ENCODE measurements at places on chromosomes 12 and 14.
A peak's percentile ranks its signal among the peaks of the same experiment; 100 is the strongest.

- DNase-seq, result no peak
These were observed 431.2 kb upstream of the FBXO33 start for GRCh38 chr14:39863441-39863840.

DNA sequence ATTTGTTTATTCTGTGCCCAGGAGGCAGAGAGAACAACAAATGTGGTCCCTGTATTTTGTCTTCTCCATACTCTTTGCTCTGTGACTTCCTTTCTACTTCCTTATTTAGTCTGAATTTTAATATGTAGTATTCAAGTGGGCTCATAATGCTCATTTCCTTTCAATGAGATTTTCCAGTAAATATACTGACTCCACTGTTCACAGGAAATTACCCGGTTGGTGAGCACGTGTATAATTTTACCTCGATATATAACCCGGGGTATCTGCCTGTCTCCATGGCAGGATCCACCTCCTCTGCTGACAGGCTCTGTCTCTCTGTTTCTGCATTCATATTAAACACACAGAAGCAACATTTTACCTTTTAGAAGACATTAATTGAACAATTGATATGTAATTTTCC, 166.0 kb downstream of the SLC38A4 start:
- peak; percentile 35 for DNase-seq

- no peak for DNase-seq
These were observed 41.9 kb downstream of the DCP1B start for GRCh38 chr12:1962051-1963020.

DNA sequence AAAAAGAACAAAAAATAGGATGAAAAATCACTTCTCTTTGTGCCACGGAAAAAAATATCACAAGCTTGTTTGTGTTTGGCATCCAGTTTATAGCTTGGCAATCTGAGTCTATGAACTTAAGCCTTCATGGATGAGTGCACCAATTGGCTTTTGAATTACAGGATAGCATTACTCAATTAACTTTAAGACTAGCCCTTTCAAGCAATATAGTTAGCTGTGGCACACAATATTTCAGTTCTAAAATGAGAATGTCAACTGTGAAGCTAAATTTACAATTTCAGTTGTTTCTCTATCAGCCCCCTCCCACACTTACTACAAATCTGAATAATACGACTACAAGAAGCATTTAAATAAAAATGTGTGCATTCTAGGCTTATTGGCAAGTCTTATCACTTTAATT, 8.3 kb downstream of the RERG start:
- DNase-seq, result peak; percentile 32

- no peak for DNase-seq
These were observed 8.7 kb upstream of the MEG3 start for GRCh38 chr14:100816950-100817901.

GRCh38 chr12:92503029-92503931, 199.5 kb upstream of the PLEKHG7 start:
- no peak for DNase-seq

- no peak for DNase-seq
These were observed 31.6 kb downstream of the CCDC85C start for GRCh38 chr14:99572173-99572999.

- DNase-seq, result no peak
These were observed 128.7 kb downstream of the CPNE8 start for GRCh38 chr12:38776647-38777046.

DNA sequence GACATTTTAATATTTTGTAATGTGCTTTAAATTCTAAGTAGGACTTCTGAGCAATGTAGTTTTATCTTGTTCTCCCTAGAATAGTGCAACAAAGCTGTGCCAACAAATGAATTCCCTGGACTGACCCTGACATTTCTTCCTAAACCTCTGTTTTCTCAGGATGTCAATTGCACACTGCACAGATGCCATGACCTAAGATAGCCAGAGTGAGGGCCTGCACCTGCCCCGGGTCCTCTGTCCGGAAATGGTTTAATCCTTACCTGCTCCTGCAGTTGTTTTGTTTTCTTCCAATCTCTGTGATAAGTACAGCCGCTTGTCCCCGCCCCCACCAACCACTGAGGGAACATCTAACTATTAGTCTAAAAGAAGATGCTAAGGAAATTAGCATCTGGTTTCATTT, 831.5 kb downstream of the GALC start:
- no peak for DNase-seq

GRCh38 chr14:59711080-59711479, 134.5 kb upstream of the CCDC175 start:
- no peak for DNase-seq

DNA sequence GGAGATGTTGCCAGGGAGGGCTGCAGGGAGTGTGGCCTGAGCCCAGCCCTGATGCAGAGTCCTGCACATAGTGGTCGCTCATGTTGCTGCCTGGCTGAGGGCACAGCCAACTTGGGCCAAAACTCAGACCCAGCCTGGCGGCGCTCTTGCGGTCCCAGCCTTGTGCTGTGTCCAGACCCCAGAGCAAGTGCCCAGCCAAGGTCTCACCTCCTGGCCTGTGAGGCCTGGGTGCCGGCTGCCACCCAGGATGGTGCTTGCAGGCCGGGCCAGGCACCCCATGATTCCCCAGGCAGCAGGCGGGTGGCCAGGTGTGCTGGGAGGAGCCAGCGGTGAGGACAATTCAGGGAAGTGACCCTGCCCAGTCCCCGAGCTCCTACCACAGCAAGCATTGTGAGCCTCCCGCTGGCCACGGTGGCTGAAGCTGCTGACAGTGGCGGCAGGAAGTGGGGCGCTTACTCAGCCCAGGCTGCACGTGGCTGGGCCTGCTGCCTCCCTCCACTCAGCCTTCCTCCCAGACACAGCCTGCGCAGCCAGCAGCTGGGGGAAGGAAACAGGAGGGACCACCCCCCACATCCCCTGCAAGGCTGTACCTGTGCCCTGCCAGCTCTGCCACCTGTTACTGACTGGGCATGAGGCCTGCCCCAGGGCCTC, 17.7 kb upstream of the PGF start:
- DNase-seq, result peak; percentile 60

- DNase-seq, result no peak
These were observed 8.2 kb upstream of the WASHC4 start for GRCh38 chr12:105099356-105099755.

All from DMS153 (cell line).